ENCODE measurements at places on chromosomes 6 and 20.

- DNase-seq: no peak
These were observed 85.2 kb downstream of the SMLR1 start for GRCh38 chr6:130912434-130912833.

DNA sequence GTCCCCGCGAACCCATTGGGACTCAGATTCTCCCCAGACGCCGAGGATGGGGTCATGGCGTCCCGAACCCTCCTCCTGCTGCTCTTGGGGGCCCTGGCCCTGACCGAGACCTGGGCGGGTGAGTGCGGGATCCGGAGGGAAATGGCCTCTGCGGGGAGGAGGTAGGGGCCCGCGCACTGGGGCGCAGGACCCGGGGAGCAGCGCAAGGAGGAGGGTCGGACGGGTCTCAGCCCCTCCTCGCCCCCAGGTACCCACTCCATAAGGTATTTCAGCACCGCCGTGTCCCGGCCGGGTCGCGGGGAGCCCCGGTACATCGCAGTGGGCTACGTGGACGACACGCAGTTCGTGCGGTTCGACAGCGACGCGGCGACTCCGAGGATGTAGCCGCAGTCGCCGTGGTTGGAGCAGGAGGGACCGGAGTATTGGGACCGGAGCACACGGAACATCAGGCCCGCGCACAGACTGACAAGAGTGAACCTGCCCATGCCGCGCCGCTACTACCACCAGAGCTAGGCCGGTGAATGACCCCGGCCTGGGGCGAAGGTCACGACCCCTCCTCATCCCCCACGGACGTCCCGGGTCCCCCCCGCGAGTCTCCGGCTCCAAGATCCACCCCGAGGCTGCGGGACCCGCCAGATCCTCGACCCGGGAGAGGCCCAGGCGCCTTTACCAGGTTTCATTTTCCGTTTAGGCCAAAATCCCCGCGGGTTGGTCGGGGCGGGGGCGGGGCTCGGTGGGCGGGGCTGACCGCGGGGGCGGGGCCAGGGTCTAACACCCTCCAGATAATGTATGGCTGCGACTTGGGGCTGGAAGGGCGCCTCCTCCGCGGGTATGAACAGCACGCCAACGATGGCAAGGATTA, 15.7 kb upstream of the HLA-A start:
- DNase-seq: peak; percentile 79

- DNase-seq: no peak
These were observed 4.6 kb downstream of the MEA1 start for GRCh38 chr6:43009124-43009523.

GRCh38 chr6:128521282-128521632, 858 bp upstream of the PTPRK start:
- DNase-seq: no peak

DNA sequence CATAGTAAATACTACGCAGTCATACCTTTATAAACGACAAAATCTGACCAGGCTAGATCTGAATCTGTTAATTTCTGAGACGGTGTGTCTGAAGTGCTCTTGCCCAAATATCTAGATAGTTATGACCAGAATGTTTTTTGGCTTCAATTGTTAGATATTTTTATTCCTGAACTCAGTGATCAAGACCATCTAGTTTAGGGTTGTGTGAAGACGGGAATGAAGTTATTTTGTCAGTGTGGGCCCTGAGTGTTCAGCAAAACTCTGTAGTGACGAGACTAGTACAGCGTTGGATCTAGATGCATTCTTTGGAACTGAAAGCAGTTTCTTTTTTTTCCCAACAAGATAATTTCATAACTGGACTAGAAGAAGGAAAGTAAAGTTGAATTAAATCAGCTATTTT, 3.1 kb downstream of the STXBP5 start:
- no peak for DNase-seq

GRCh38 chr20:54431156-54431944, 44.0 kb upstream of the DOK5 start:
- DNase-seq: no peak

DNA sequence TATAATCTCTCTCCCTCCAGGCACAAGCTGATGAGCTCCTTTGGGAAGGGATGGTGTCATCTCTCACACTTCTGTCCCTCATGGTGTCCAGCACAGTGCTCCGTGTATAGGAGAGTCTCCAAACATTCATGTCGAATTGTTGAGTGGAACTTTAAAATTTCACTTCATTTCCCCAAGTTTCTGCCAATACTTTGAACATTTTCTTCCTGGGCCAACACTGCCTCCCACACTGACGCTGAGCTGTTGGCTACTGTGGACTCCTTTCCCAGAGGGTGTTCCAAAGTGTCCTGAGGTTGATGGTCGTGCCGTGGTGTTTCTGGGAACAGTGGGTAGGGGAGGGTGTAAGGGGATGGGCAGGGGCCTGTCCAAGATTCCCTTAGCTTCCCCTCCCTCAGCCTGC, 122.7 kb downstream of the TIAM2 start:
- DNase-seq: no peak

DNA sequence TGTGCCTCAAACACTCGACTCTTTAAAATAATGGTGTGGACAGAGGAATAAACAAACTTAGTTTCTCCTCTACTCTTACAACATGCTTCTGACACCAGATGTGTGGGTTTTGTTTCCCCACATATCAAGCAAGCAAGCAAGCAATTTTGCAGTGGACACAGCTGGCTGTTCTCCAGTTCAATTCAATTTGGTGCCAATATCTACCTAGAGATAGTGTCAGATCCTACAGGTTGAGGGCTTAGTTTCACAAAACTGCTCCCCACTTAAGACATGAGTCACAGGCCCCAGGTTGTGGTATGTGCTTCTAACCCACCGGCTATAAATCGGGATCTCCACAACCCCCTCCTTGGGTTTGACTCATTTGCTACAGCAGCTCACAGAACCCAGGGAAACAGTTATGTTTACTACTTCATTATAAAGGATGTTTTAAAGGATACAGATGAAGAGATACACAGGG, 131.4 kb upstream of the TRAF3IP2 start:
- no peak for DNase-seq

GRCh38 chr6:111663692-111664564, 58.2 kb upstream of the TRAF3IP2 start:
- no peak for DNase-seq

- DNase-seq: no peak
These were observed 122.2 kb upstream of the TNFAIP3 start for GRCh38 chr6:137744877-137745276.

DNA sequence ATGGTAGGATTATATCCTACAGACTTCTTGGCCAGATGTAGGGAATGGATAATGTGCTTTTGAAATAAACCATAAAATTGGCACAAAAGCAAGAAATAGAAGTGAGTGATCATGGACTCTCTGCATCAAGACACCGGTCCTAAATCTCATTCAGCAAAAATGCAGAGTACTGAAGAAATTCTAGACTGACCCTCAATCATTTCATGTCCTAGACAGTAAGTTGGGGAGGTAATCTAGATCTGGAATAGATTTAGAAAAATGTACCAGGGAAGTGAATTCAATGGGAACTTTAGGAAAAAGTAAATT, 69.7 kb upstream of the ADTRP start:
- no peak for DNase-seq

DNA sequence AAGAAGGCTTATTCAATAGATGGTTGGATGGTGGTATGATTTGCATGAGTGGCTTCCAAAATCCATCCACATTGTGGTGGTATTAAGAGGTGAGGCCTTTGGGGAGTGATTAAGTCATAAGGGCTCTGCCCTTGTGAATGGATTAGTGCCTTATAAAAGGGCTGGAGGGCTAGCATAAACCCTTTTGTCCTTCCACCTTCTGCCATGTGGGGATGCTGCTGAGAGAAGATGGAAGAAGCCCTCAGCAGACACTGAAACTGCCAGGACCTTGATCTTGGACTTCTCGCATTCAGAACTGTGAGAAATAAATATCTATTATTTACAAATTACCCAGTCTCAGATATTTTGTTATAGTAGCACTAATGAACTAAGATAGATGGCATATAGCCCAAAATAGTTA, 27.8 kb upstream of the SRPK1 start:
- no peak for DNase-seq

GRCh38 chr20:36585410-36586125, 12.2 kb downstream of the TGIF2 start:
- no peak for DNase-seq

DNA sequence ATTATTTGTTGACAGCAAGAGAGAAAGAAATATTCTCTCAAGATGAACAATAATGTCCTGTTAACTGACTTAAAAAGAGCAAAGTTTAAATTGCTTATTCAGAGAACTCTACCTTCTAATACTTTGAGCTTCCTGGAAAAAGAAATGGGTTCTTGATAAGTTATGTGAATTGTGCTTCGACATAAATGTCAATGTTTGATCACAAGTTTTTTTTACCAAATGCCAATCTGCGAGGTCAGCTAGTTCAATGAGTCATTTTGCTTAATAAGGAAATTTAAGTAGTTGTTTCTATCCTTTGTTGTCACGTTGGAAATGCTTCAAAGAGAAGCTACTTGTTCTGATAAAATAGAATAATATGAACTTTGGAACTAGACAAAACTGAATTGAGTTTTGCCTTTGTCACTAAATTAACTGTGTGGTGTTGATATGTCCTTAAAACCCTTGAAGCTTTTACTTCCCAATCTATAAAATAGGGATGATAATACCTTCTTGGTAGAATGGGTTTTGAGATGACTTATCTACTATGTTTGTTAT, 642.1 kb upstream of the FLRT3 start:
- no peak for DNase-seq

GRCh38 chr20:44491635-44492395, 16.1 kb downstream of the TTPAL start:
- no peak for DNase-seq

DNA sequence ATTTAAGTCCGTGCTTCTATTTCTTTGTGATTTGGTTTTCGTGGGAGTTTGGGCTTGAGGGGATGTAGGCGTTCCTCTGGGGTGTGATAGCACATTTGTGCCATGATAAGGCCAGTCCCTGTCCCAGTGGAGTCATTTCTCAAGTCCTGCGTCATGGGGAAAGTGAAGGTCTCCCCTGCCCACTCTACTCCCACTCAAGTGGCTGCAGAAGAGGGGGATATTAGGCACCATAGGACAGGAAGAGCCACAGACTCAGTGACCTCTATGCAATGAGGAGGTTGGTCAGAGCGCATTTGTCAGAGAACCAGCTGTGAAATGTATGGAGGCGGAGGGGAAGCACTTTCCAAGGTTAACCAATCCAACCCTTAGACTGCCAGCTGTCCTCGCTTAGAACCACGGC, 51.9 kb upstream of the EDN1 start:
- DNase-seq: no peak

- DNase-seq: no peak
These were observed 40.2 kb upstream of the CRISP1 start for GRCh38 chr6:49906526-49906925.

DNA sequence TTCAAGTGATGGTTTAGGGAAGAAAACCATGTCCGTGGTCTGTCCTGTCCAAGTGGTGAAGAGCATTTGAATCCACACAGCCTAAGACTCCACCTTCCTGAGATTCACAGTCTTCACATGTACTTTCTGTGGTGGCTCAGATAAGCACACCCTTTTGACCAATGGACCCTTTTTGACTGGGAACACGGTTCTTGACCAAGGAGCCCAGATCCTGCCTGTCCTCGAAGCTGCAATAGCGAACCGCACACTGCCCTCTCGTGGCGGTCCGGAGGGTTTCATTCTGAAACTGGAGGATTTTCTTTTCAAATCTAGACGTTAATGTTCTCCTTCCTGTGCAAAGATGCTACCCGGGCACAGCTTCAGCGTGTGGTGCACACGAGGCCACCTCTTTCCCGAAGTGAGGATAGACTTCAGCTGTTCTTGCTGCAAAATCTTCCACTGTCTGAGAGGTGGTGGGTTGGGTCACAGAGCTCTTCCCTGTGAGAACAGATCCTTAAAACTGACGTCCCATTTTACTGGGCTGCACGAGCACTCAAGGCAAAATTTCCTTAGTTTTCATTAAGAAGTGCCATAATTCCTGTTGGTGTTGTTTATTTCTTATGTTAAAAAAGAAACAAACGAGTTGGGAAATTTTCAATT, 90.5 kb downstream of the SYNJ2 start:
- peak; percentile 46 for DNase-seq

- DNase-seq: no peak
These were observed 104.7 kb upstream of the CEP85L start for GRCh38 chr6:118755941-118756646.

GRCh38 chr6:2797564-2798031, 32.4 kb downstream of the WRNIP1 start:
- no peak for DNase-seq

DNA sequence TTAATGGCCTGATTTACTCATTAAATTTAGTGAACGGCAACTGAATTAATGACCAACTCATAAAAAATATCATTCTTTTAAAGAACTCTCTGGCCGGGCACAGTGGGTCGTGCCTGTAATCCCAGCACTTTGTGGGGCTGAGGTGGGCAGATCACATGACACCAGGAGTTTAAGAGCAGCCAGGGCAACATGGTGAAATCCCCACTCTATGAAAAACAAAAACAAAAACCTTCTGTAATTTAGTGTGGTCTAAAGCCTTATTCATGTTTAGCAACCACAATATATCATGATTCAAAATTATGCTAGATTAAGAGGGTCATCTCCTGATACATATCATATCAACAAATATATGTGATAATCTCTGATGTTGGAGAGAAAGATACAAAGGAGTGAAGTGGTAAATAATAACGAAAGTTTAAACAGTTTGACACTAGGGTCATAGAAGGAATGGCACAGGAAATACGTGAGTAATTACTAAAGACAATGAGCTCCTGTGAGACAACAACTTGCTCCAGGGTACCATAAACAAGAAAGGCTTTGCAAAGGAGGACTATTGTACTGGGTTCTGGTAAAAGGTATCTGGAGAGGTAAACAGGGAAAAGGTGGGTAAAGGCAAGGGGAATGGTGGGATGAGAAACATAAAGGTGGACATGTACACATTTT, 5.7 kb downstream of the ELOVL4 start:
- no peak for DNase-seq

DNA sequence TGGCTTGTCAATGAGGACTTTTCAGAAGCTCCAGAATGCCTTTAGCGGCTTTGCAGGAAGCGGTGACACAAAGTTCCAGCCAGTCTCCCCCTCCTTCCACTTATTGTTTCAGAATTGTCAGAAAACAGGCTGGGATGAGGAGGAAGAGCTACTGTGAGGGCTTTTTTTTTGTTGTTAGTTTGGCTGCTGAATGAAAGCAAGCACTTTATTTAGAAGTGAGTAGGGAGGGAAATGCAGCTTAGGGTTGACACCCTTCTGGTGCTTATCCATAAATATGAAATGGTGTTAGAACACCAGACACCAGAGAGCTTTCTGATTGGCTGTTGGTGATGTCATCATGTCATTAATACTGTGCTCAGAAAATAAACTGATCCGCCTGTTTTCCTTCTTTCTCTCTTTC, 251.5 kb downstream of the SOX4 start:
- DNase-seq: no peak

- no peak for DNase-seq
These were observed 135.6 kb downstream of the SLC24A3 start for GRCh38 chr20:19347943-19348456.

- no peak for DNase-seq
These were observed 91.4 kb downstream of the CDH26 start for GRCh38 chr20:60049601-60050000.
